ENCODE measurements at places on chromosomes 12 and 14.

GRCh38 chr14:53325176-53325806, 172.2 kb upstream of the DDHD1 start:
- DNase-seq = no peak

- DNase-seq = no peak
Observed at GRCh38 chr12:92237762-92238523, 92.3 kb upstream of the BTG1 start.

GRCh38 chr12:82176026-82176425, 182.2 kb downstream of the CCDC59 start:
- DNase-seq = no peak

DNA sequence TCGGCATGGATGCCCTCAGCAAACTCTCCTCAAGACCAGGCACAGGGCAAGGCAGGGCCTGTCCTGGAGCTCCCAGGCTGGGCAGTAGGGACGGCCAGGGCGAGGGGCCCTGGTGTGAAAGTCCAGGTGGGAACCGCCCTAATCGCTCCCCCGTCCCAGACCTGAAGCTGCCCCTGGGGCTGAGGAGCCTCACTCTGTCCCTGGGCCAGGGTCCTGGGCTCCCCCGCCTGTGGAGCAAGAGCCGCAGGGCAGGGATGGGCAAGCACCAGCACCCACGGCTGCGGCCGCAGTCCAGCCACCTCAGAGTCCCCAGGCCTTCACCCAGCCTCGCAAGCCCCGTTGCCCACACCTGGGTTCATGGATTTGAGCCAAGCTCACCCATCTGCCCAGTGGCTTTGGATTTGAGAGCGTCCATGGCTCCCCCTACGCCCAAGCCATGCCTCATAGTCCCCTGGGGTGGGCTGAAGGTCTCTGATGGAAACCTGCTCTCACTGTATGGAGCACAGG, 102.4 kb upstream of the C14orf180 start:
- DNase-seq = no peak

DNA sequence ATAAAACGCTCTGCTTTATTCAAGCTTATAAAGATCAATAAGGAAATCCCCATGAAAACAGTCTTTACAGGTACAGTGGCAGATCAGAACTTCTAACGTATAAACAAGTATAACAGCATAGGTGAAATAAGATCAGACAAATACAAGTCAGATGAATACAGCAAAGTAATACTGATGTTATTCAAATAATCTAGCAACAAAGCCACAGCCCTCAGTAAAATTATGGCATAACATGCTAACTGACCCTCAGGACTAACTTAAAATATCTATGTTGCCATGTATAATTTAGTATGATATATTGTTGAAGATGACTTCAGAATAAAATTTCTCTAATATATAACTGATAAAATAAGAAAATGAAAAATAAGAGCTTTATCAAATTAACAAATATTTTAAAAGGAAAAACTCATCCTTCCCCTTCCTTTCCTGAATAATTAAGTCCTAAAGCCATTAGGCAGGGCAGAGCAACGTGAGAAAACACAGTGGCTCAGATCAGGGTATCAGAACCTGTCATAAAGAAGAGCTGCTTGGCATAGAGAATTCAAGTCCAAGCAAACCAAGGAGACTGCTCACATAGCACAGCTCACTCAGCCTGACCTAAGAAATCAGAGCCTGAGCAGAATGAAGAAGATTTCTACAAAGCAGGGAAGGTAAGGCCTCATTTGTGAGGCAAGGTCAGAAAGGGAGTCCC, 70.7 kb downstream of the PAWR start:
- no peak for DNase-seq

DNA sequence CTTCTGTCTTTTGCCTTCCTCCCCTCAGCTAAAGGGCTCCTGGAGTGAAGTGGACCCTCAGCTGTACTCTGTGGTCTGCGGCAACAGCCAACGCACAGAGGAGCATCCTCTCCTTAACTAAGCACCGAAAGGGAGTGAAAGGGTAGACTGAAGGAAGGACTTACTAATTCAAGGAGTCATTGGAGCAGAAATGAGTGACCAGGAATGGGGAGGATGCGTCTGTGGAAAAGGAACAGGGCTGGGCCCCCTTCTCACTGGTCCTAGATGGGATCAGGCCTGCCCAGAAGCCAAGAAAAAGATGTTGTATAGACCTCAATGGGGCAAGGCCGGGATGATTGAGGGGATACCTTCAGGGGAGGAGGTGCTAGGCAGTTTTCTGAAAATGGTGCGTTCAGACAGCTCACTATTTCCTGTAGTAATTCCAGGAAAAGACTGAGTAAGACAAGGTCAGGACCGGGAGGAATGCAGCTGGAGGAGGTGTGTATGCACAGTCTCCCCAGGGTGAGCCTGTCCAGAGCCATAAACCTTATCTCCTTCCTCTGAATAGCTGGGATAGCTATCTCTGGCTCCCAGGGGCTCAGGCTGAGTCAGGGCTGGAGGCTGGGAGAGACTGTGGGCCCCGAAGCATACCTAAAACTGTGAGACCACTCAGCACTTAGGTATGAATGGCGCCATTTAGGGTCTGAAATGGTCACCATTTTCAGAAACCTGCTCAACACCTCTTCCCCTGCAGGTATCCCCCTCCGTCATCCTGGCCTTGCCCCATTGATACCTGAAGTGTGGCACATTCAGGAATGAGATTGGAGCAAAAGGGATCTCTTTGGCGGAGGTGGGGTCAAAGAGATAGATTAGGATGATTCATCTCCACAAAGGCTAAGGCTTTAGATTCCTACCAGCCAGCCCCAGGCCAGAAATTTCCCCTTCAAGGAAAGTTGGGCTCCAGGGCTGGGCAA, 20.2 kb upstream of the KRT8 start:
- DNase-seq = no peak
